ENCODE measurements at places on chromosomes 3 and 15. TPM values are rescaled to one million over a fixed set of nuclear protein-coding genes. Genes with fewer than 3 reads are reported as not detected.

- DNase-seq, result no peak
Measured at GRCh38 chr15:48565560-48566482, 79.7 kb downstream of the FBN1 start.

DNA sequence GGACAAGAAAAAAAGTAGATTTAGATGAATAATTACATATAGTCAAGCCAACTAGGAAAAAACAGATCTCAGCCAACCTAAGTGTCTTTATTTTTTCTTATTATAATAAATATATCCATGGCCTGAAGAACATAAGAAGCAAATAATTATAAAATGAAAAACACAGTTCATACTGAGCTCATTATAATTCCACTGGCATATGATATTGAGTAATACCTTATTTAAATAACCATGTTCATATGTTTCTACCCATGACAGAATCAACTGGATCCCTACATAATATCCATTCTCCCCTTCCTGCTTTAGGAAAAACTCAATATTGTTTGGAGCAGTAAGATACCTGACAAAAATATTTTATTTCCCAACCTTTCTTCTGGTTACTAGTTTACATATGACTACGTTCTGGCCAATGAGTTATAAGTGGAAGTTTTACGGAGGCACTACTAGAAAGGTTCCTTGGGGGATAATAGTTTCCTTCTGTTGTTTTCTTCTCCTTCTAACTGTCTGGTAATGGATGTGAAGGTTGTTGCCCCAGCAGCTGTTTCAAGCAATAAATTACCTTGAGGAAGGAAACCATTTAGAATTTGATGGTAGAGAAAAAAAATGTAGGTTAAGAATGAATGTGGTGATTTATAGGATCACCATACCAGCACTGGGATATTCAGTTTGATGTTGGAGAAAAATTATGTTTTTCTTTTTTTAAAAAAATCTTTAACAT is 184.1 kb upstream of the MBNL1 start:
- DNase-seq, result no peak

GRCh38 chr3:141302364-141303141 is 65.8 kb upstream of the ZBTB38 start:
- no peak for DNase-seq

- no peak for DNase-seq
Measured at GRCh38 chr3:170907637-170908234, 701 bp downstream of the EIF5A2 start.

DNA sequence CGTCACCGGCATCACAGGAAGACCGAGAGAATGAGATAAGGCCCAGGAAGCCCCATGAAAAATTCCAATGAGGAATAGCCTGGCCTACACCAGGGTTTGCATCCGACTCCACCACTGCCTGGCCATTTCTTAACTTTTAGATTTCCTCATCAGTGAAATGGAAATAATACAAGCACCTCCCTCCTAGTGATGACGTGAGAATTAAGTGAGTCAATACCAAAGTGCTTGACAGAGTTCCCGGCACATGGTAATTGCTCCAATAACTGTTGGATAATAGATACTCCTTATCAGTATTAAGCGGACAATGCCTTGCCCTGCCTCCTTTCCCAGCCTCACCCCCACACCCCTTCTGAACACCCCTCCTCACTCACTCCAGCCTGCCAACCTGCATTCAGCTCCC is 105.4 kb downstream of the TLE3 start:
- no peak for DNase-seq

The LRRC31 gene
- 0.06 TPM for polyA plus RNA-seq

The ALDH1A3 gene
- 1.3 TPM for polyA plus RNA-seq

The DCBLD2 gene
- 81.1 TPM for polyA plus RNA-seq

DNA sequence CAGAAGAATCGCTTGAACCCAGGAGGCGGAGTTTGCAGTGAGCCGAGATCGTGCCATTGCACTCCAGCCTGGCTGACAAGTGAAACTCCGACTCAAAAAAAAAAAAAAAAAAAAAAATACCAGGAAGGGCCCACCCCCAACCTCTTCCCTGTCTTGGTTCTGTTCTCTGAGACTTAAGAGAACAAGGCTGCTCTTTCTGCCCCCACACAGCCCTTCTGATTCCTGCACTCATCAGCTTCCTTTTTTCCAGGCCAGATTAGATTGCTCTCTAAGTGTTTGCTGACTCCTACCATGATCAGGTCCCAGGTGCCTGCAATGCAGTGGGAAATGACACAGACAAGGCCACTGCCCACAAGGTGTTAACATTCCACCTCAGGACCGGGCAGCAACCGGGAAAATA is 13.0 kb downstream of the TMEM44 start:
- no peak for DNase-seq

DNA sequence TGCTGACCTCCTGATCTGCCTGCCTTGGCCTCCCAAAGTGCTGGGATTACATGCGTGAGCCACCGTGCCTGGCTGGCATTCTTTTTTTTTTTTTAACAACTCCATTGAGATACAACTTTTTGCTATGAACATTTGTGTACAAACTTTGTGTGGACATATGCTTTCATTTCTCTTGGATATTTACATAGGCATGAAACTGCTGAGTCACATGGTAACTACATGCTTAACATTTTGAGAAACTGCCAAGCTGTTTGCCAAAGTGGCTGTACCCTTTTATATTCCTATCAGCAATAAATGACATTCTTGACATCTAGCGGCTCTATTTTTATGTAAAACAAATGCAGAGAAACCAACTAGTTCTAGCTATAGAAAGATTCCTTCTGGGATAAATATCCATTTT is 8.7 kb upstream of the YEATS2 start:
- DNase-seq, result no peak

DNA sequence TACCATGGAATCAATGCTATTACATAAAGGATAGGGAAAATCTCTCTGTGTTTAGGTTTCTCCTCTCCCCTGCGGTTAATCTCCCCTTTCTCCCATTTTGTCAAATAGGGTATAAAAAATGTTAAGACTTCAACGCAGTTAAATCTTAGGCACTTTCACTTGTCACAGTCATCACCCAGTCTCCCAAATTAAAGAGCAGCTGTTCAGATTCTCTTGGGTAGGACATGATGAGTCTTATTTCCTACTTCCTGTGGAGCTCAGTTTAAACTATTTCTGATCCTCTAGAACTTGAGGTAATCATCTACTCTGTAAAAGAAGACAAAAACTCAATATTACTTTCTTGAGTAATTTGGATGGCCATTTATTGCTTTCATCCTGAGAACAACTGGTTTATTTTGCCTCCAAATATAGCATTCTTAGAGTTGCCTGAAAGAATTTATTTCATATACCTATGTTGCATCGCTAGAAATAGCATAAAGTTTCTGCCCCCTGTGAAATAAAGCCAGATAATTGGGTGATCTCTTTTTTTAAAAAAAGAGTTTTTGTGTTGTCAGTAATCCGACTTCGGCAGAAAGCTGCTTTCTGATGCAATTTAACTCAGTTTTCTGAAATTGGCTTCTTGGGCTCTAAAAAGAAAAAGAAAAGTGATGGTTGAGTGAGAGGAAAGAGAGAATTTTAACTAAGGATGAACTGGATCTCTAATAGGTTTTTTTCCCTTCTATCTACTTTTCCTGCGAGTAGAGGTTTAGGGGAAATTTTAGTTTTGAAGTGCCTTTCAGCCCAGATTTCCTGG is 20.7 kb downstream of the RAP2B start:
- no peak for DNase-seq

DNA sequence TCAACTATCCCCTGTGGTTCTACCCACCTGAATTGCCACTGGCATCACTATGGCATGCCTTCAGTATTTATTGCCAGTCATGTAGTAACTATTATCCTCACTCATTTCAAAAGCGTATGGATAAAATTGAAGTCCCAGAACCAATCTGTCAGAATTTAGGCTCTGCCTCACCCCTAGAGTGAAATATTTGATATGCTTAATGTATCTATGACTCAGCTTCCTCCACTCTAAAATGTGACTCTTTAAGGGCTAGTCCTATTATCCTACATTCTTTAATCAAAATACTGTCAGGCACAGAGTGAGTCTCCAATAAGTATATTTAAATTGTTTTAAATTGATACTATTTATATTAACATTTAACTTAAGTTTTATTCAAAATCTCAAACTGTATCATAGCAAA is 27.6 kb downstream of the ARPP21 start:
- DNase-seq, result no peak
